ENCODE measurements at places on chromosomes 7 and 10. TPM values are rescaled to one million over a fixed set of nuclear protein-coding genes. Genes with fewer than 3 reads are reported as not detected.

- no peaks in the 10 kb centered on the region for H3K4me1 ChIP-seq
- no peak overlapping the region for H3K4me3 ChIP-seq
- no peaks in the 10 kb centered on the region for H3K27me3 ChIP-seq
- H3K36me3 ChIP-seq = no peaks in the 10 kb centered on the region
These were observed 288.9 kb downstream of the KCNMA1 start for GRCh38 chr10:77348751-77349150.

DNA sequence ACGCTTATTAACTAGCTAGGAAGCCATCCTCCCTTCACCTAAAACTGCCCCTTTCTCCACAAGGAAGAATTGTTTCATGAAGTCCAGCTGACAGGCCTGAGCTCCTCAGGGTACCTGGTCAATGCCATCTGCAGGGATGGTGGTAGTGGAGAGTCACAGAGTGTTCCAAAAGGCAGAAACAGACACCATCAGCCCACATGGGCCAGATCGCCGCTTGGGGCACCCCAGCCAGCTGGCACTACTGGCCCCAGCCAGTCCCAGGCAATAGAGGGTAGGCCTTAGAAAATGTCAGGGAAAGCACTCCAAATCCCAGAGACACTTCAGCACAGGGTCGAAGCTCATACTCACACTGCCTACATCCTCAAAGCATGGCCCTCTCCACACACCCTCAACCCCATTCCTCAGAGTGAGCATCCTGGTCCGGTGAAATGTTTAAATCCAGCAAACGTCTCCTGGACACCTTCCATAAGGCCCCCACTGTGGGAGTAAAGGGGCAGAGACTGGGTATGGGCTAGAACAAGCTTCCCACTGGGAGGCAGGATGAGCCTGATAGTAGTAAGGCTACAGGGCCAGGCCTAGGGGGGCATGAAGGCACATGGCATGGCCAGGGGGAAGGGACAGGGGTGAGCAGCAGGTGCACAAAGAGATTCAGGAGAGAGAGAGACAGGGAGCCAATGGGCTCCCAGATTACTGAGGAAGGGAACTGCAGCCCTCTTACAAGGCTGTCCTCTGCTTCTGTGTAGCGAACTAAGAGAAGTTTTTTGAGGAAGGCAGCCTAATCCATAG lies 1.9 kb downstream of the LRRC20 start:
- DNase-seq = no peak
- peaks cover 26% of the 10 kb centered on the region for H3K4me1 ChIP-seq
- peak overlapping the region; percentile 92 for H3K27ac ChIP-seq
- H3K4me3 ChIP-seq = no peak overlapping the region

GRCh38 chr10:96789571-96790108 lies 42.5 kb upstream of the LCOR start:
- DNase-seq = no peak
- no peaks in the 10 kb centered on the region for H3K27me3 ChIP-seq
- no peaks in the 10 kb centered on the region for H3K4me1 ChIP-seq
- H3K4me3 ChIP-seq = no peak overlapping the region
- no peaks in the 10 kb centered on the region for H3K36me3 ChIP-seq

DNA sequence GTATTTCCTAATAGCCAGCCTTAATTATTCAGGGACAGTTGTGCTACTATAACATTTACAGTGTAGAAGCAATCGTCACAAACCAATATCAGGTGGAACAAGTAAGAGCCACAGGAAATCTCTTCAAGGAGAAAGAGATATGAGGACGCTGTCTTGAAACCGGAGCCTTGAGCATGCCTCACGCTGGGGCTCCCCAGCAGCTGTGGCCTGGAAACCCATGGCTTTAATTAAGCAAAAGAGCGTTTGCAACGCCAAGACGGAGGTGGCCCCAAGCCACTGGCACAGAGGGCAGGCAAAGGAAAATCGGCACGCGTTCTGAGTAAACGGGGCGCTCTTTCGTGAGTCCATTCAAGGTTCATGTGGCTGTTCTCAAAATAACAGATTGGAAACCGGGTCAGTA lies 84.4 kb downstream of the C10orf90 start:
- H3K4me3 ChIP-seq = no peak overlapping the region
- H3K36me3 ChIP-seq = no peaks in the 10 kb centered on the region
- H3K27me3 ChIP-seq = no peaks in the 10 kb centered on the region
- H3K4me1 ChIP-seq = no peaks in the 10 kb centered on the region
- DNase-seq = no peak
- H3K27ac ChIP-seq = no peak overlapping the region

GRCh38 chr10:47140761-47141348 lies 159.1 kb upstream of the GDF10 start:
- no peaks in the 10 kb centered on the region for H3K36me3 ChIP-seq
- no peak for DNase-seq
- H3K27ac ChIP-seq = no peak overlapping the region
- no peaks in the 10 kb centered on the region for H3K27me3 ChIP-seq
- no peaks in the 10 kb centered on the region for H3K4me1 ChIP-seq
- no peak overlapping the region for H3K4me3 ChIP-seq

DNA sequence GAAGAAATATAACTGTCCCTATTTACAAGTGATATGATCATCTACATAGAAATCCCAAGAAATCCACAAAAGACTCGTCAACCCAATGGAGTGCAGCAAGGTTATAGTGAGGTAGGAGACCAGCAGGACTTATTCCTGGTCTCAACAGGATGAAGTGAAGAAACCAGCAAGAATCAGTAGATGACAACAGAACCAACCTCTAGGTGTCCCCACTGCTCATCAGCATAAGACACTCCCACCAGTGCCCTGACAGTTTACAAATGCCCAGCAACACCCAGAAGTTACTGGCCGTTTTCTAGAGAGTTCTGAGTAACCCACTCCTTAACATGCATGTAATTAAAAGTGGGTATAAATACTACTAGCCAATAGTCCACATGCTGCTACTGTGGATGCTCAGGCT lies 470.5 kb upstream of the LRRTM3 start:
- no peak overlapping the region for H3K27ac ChIP-seq
- no peak for DNase-seq
- no peaks in the 10 kb centered on the region for H3K36me3 ChIP-seq
- no peaks in the 10 kb centered on the region for H3K4me1 ChIP-seq
- H3K4me3 ChIP-seq = no peak overlapping the region
- H3K27me3 ChIP-seq = no peaks in the 10 kb centered on the region

- H3K36me3 ChIP-seq = no peaks in the 10 kb centered on the region
- DNase-seq = no peak
- H3K27me3 ChIP-seq = no peaks in the 10 kb centered on the region
These were observed 50.1 kb downstream of the GNAI1 start for GRCh38 chr7:80184693-80185092.

- no peaks in the 10 kb centered on the region for H3K36me3 ChIP-seq
- no peak overlapping the region for H3K27ac ChIP-seq
- no peaks in the 10 kb centered on the region for H3K27me3 ChIP-seq
These were observed 57.3 kb upstream of the DPYSL4 start for GRCh38 chr10:132129431-132129830.

The BLNK gene
- 0.41 TPM for total RNA-seq

The CYP17A1 gene
- not detected for total RNA-seq

The HK1 gene
- 228 TPM for total RNA-seq
